ENCODE measurements at places on chromosomes 3 and 15.

- no peak for DNase-seq
Measured at GRCh38 chr15:68697711-68698690, 119.2 kb downstream of the CORO2B start.

GRCh38 chr3:186143250-186143649 is 34.4 kb upstream of the ETV5 start:
- no peak for DNase-seq

DNA sequence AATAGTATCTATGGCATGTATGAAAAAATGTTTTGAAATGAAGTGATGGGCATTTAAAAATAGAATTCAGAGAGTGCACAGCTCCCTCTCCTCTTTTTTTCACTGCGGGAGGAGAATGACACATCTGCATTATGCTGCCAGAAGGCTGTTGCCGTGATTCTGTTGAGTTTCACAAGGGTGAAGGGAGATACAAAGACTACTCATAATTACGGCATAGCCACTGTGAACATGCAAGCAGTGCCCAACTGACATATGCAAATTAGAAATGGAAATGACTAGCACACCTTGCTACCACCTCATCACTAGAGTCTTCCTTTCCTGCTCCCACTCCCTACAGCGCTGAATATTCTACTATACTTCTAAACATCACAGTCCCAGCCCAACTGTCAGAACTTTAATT is 20.1 kb downstream of the IFT57 start:
- DNase-seq, result no peak

DNA sequence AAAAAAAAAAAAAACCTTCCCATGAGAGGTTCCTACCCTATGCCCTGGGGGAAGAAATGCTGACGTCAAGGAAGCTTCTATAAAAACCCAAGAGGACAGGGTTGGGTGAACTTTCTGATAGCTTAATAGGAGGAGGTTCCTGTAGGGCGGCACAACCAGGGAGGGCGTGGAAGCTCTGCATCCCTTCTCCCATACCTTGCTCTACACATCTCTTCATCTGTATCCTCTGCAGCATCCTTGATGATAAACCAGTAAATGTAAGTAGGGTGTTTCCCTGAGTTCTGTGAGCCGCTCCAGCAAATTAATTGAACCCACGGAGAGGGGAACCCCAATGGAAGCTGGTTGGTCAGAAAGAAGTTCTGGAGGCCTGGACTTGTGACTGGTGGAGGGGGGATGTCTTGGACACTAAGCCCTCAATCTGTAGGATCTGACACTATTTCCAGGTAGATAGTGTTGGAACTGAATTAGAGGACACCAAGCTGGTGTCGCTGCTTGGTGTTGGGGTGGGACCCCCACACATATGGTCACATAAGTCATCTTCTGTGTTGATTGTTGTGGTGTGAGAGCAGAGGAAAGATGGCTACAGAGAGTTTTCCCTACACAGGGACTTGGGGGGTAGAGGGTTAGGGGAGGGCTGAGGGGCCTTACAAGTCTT is 91.5 kb downstream of the ST6GAL1 start:
- no peak for DNase-seq

DNA sequence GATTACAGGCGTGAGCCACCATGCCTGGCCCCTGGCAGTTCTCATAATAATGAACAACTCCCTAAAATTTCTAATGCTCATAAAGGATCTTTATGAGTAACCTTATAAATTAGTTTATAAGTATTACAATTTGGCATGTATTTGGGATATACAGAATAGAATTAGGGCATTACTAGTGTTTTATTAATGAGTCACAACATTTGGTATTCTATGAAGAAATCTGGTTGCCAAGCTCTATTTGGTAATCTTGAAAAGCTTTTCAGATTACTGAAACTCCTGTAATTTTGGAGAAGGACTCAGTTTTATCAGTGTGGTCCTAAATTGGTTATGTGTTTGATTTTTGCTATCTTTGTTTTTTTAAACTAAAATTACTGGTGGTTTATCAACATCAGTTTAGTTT is 45.8 kb downstream of the TM6SF1 start:
- DNase-seq, result no peak

DNA sequence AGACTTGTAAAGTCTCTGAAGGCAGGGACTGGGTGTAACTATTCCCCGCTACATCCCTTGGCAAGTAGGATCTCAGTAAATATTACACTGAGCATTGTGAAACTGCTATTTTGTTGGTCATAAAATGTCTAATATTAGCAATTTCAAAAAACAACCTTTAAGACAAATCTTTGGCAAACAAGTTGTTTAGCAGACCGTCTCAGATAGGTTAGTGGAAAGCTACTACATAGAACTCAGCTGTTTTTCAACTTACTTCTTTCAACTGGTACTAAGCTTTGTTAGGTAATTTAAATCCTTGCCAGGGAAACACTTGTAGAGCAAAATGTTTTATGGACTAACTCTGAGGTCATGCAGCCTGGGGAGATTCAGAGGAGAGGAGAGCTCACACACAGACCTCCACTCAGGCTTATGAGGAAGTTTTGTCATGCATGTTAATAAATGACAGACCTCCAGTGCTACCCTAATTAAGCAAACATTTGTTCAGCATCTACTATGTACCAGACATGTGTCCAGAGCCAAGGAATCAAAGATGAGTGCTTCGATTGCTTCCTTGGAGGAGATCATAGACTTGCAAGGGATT is 61.6 kb upstream of the STAC start:
- no peak for DNase-seq

GRCh38 chr3:76438971-76439370 is 600.9 kb upstream of the ROBO2 start:
- no peak for DNase-seq

GRCh38 chr3:165820671-165821123 is 16.5 kb downstream of the BCHE start:
- no peak for DNase-seq

DNA sequence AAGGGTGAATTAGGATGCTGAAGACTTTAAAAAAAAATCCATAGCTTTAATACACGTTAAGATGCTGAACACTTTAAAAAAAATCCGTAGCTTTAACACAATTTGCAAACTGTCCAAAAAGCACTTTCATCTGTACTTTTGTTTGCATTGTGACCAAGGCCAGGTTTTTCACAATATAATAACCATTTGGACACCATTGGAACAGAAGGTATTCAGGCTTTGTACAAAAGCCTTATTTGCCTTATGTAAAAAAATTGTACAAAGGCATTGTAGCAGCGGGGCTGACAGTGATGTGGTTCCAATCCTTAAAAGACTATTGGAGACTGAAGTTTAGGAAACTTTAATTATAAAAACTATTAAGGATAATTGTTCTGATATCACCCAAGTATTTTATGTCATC is 15.2 kb upstream of the ICE2 start:
- DNase-seq, result no peak

GRCh38 chr3:15666277-15666676 is 64.7 kb downstream of the BTD start:
- DNase-seq, result no peak
